ENCODE measurements at places on chromosomes 11 and 22.
A peak's percentile ranks its signal among the peaks of the same experiment; 100 is the strongest.

- DNase-seq = no peak
Observed at GRCh38 chr11:44784436-44784760, 57.6 kb downstream of the TSPAN18 start.

DNA sequence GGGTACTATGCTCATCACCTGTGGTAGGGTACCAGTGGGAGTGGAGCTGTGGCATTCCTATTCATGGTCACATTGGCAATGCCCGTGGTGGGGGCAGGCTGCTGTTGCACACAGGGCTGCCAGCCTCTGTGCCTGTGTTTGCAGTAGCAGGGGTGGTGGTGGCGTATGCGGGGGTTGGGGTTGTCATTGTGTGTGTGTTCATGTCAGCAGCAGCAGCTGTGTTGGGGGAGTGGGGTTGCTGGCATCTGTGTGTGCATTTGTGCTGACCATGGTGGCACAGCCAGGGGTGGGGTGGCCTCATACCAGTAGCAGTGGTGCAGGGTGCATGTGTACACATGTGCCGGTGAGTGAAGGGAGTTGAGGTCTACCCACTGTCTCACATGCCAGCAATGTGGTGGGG lies 34.4 kb downstream of the TMEM225 start:
- no peak for DNase-seq

DNA sequence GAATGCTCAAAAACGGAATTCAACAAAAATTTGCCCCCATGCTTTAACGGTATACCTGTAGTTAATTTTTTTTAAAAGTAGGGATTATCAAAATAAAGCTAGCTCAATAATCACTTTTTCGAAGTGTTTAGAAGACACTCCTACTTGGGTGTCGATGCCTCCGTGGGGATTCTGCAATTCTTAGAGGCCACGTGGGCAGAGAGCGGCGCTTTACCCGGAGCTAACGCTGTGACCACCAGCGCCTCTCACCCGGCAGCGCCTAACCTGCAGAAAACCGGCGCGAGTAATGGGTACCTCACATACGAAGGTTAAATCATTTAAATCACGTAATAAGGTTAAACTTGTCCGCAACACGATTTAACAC lies 583 bp downstream of the TAF1D start:
- DNase-seq = peak; percentile 30

DNA sequence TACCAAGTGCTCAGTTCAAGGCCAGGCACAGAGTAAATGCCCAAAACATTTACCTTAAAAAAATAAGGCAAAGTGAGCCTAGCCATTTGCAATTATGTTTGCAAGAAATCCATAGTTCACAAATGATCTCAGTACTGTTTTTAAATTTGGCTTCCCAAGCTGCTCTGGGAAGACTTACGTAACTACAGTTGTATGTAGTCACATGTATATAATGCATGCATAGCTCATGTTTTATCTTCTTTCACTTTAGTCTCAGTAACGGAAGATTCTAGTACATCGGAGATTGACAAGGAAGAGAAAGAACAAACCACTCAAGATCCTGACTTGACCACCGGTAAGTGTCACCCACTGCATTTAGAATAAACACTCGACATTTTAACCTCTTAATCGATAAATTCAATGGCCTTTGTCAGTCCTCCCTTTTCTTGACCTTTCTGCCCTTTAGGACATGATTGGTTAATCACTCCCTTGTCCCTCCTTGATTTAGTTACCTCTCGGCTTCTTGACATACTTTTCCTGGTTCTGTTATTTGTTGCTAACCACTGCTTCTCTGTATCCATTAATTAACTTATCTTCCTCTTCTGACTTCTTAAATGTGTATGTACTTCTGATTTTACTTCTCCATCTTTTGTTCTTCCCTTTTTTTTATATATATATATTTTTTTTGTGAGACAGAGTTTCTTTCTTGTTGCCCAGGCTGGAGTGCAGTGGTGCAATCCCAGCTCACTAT lies 18.0 kb upstream of the JHY start:
- DNase-seq = no peak
